ENCODE measurements at places on chromosomes 2 and 18. TPM values are rescaled to one million over a fixed set of nuclear protein-coding genes. Genes with fewer than 3 reads are reported as not detected.

REG3G gene
- total RNA-seq = not detected

NTSR2 gene
- not detected for total RNA-seq

CWC22 gene
- 11.7 TPM for total RNA-seq

SDC1 gene
- total RNA-seq = 169 TPM

KCNG2 gene
- total RNA-seq = not detected
